ENCODE measurements at places on chromosomes 12 and 14.

DNA sequence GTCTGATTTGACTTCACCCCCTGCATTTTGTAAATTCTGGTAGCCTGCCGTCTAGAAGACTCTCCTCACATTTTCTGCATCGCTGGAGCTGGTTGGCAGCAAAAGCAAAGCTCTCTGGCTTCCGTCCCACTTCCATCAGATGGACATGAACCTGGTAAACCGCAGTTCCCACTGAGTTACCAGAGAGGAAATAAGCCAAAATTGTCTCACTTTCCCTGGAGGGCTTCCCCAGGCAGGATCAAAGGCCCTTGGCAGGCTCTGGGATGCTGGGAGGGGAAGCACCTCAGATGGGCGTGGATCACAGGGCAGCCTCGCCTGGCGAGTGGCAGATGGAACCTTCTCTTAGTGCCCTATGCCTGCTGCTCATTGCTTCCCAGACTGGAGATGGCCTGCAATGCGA is 243.5 kb downstream of the TMEM132C start:
- DNase-seq = no peak

DNA sequence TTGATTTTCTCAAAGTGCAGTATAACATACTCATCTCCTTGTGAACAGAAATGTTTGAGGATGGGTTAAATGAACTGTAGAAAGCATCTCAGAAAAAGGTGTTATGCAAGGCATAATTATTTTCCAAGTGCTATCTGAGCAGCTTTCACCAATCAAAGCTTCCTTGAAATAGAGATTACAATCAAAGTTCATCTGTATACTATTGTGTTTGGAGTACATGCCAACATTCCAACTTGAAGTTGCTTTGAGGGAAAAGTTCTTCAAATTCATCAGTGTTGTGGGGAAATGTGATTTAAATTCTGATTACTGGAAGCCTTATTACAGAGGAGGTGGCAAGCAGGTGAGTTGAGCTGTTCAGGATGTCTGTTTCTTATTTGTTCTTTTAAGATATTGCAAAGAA is 68.2 kb downstream of the TMTC2 start:
- no peak for DNase-seq

DNA sequence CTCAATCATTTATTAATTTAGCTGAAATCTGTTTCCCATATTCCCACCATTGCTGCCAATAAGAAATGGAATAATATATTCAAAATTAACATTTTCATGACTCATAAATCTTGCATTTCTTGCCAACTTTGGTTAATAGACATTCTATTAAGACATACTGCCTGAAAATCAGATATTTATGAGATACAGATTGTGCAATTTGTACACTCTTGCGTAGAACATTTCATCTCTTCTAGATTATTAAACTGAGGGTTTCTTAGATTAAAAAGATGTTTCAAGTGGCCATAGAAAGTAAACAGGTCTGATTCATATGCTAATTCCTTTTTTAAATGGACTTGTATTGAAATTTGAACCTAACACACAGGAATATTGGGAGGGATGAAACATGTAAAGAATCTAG is 9.1 kb downstream of the LTA4H start:
- no peak for DNase-seq

DNA sequence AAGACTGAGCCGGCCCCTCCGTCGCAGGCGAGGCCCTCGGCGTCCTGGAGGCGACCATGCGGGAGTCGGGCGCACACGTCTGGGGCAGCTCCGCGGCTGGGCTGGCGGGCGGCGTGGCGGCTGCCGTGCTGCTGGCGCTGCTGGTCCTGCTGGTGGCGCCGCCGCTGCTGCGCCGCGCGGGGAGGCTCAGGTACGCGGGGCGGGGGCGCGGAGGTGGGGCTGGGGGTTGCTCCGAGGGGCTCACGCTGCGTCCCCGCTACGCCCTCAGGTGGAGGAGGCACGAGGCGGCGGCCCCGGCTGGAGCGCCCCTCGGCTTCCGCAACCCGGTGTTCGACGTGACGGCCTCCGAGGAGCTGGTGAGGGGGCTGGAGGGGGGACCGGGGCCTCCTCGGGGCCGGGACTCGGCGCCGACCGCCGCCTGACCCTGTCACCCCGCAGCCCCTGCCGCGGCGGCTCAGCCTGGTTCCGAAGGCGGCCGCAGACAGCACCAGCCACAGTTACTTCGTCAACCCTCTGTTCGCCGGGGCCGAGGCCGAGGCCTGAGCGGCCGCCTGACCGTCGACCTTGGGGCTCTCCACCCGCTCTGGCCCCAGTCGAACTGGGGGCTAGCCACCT is 7.8 kb downstream of the AMN start:
- no peak for DNase-seq

GRCh38 chr14:64878837-64879634 is 671 bp downstream of the SPTB start:
- DNase-seq = no peak

DNA sequence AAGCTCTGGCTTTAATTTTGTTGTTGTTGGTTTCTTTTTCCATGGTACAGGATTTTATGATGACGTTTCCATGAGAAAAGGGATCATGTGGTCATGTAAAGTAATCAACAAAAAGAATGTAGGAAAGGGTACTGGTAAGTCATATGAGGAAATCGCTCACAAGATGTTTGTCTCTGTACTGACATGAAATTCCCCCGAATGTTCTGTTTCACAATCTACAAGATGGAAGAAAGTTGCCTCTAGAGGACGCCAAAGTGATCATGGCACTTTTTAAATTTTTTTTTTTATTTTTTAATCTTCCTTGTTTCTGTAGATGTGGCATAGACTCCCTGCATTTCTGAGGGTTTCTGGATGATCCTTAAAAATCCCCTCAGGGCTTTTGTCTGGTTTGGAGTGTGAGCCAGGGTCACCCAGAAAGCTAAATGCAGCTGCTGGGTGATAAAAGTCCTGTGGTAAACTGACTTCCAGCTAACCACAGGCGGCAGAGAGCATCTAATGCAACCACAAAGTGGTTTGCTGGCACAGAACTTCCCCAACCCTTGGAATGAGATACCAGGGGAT is 393.5 kb downstream of the CCDC91 start:
- DNase-seq = no peak

DNA sequence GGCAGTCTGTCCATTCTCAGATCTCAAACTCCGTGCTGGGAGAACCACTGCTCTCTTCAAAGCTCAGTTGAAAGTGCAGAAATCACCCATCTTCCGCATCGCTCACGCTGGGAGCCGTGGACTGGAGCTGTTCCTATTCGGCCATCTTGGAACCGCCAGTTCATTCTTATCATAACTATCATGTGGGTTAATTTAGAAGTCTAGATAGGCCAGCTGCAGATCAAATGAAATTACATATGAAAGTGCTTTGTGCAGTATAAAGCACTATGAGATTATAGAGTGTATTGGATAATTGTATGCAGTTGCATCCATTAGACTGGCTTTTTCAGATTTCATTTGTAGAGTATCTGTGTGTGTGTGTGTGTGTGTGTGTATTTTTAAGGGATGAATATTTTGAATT is 57.8 kb downstream of the PRORP start:
- DNase-seq = no peak

DNA sequence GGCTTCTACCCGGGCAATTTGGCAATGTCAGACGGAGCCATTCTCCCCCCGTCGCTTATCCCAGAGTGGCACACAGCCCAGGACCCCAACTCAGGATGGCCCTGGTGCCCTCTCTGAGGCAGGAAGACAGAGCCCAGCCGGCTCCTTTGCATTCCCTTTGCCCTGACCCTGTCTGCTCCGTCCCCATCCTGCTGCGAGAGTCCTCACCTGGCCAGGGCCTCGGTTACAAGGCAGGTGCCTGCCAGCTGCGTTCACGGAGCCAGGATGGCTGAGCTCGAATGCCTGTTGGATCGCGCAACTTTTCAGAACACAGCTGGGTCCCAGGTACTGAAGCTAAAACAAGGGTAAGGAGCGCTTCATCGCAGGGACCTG is 18.6 kb downstream of the LRTM2 start:
- no peak for DNase-seq

GRCh38 chr12:64194333-64195149 is 27.6 kb downstream of the KICS2 start:
- no peak for DNase-seq

- no peak for DNase-seq
Observed at GRCh38 chr12:95380997-95381786, 92.8 kb upstream of the METAP2 start.

- DNase-seq = no peak
Observed at GRCh38 chr14:68284333-68284732, 464.8 kb downstream of the RAD51B start.

GRCh38 chr14:90300611-90301047 is 31.1 kb downstream of the NRDE2 start:
- DNase-seq = no peak

GRCh38 chr14:84937449-84937848 is 592.5 kb upstream of the FLRT2 start:
- no peak for DNase-seq

DNA sequence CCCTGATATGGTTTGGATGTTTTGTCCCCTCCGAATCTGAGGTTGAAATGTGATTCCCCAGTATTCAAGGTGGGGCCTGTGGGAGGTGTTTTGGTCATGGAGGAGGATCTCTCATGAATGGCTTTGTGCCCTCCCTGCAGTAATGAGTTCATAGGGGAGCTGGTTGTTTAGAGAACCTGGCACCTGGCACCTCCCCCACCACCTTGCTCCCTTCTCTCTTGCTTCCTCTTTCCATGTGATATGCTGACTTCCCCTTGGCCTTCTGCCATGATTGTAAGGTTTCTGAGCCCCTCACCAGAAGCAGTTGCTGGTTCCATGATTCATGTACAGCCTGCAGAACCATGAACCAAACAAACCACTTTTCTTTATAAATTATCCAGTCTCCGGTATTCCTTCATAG is 32.6 kb downstream of the CD163L1 start:
- DNase-seq = no peak

GRCh38 chr12:23560611-23561010 is 388.9 kb downstream of the SOX5 start:
- no peak for DNase-seq

DNA sequence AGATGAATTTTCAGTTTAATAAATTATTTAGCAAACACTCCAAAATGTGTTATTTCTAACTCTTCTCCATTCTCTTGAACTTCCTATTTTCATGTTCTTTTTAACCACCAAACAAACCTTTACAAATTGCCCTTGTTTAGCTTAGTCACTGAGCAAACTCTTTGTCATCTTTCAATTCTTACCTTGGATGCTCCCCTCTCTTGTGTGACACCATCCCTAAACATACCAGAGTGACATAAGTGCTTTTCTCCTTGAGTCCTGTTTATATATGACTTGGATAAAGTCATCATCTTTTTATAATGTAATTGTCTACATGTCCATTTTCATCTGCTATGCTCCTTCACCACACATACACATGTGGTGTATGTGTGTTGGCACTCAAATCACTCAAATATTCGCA is 3.4 kb upstream of the TMEM19 start:
- DNase-seq = no peak

DNA sequence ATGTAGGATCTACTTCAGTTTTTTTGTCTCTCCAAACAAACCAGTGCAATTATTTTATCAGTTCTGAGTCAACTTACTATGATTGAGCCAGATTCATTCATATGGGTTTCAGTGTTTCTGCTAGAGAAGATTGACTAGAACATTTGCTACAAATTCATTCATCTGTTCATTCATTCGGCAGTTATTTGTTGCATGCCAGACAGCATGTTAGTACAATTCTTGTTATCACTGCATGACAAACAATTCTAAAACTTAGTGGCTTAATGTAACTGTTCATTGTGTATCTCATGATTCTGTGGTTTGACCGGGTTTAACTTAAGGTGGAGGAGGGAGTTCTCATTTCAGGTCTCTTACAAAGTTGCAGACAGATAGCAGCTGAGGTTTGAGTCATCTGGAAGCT is 52.3 kb downstream of the POLR3B start:
- DNase-seq = no peak

DNA sequence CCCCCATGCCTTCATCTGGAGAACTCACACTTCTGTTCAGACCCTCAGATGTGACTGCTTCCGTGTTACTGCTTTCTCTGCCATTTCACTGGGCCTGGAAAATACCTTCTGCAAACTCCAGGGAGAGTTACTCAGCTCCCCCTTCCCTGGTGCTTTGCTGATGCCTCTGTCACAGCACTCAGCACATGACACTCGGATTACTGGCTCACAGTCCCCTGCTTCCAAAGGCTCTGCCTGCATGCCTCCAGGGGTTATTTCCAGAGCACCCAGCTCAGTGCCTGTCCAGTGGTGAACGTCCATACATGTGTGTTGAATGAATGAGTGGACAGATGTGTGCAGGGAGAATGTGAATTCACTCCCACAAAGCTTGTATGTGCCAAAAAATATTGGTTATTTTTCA is 237.2 kb upstream of the FKBP4 start:
- DNase-seq = no peak

GRCh38 chr12:97941686-97942354 is 479.2 kb downstream of the RMST start:
- no peak for DNase-seq

- DNase-seq = no peak
Observed at GRCh38 chr14:80946187-80946586, 4.6 kb upstream of the CEP128 start.

GRCh38 chr12:46267825-46268582 is 839 bp downstream of the SLC38A1 start:
- DNase-seq = peak; percentile 62

GRCh38 chr14:75648066-75648838 is 12.4 kb downstream of the ERG28 start:
- DNase-seq = no peak

GRCh38 chr12:3977621-3978020 is 104.4 kb upstream of the PARP11 start:
- DNase-seq = no peak

GRCh38 chr12:54360717-54361456 is 3.4 kb downstream of the GPR84 start:
- DNase-seq = peak; percentile 67

DNA sequence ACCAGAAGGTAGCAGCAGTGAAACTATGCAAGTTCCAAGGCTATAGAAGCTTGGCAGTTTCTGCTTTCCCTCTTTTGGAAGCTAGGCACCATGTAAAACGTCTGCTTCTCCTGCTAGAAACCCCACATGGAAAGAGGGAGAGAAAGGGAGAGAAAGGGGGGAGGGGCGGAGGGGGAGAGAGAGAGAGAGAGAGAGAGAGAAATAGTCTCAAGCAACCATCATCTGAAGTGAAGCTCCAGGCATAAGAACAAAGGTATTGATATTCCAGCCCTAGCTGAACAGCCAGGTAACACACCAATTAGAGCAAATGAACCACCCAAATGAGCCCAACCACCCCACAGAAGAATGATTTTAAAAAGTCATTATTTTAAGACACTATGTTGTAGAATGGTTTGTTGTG is 8.5 kb downstream of the SLC6A15 start:
- DNase-seq = no peak

DNA sequence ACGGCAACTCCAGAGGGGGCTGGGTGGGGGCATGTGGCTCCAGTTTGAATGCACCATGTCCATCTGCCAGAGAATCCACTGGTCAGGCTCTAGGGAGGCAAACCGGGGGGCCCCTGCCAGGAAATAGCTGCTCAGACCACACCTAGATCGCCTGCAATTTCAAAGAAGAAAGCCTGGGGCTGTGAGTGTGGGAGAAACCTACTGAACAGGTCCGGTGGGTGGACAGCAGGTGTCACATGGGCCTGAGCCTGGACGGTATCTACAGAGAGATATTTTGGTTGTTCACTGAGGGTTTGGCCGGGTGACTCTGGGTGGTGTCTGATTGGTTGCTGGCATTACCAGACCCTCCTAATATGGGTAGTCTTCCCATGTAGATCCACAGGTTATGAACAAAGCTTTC is 32.0 kb downstream of the DAO start:
- DNase-seq = no peak
